NCI-H1092 treated with DMSO at 0.1 percent for 48 hours (cell line): ENCODE measurements at places on chromosomes 3 and 15.

GRCh38 chr3:169836942-169837275 is 24.2 kb upstream of the LRRC34 start:
- no peak for DNase-seq

- DNase-seq = no peak
Measured at GRCh38 chr3:77935418-77935817, 895.5 kb downstream of the ROBO2 start.

GRCh38 chr15:68541743-68542142 is 37.0 kb upstream of the CORO2B start:
- no peak for DNase-seq

- DNase-seq = no peak
Measured at GRCh38 chr15:43096411-43096810, 9.4 kb downstream of the UBR1 start.

- DNase-seq = no peak
Measured at GRCh38 chr15:46956456-46956855, 760.8 kb upstream of the SEMA6D start.

GRCh38 chr3:177451864-177452830 is 254.9 kb upstream of the TBL1XR1 start:
- no peak for DNase-seq

DNA sequence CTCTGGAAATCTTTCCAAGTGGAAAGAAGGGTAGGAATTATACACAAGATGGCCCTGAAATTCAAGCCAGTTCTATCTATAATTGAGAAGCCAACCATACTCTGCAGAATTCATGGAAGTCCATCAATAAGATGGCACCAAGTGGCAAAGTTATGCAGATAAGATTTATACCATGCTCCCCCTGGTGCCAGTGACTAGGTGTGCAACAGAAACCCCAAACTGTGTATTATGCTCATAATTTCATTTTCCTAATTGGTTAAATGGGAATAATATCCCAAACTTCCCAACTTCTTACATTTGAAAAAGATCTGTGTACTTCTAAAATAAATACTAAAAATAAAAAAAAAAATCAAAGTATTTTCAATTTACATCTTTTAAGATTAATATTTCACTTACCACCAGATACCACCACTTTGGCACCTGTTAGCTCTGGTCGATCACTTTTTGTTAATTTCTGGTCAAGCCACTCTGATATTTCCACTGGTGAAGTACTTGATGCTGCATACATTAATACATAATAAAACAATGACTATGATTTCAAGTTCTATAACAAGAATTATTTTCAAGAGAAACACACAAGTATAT is 25.9 kb downstream of the ETFA start:
- no peak for DNase-seq

DNA sequence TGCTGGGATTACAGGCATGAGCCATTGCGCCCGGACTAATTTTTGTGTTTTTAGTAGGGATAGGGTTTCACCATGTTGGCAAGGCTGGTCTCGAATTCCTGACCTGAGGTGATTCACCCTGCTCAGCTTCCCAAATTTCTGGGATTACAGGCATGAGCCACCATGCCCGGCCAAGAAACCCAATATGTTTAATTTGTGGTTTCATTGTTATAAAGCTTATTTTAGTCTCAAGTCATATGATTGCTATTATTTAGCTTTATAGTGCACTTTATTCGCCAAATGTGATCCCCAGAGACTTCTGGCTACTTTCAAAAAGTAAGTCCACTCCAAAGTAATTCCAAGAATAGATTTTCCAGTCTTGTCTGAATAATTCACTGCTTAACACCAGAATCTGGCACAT is 19.3 kb upstream of the SLC4A7 start:
- DNase-seq = no peak

DNA sequence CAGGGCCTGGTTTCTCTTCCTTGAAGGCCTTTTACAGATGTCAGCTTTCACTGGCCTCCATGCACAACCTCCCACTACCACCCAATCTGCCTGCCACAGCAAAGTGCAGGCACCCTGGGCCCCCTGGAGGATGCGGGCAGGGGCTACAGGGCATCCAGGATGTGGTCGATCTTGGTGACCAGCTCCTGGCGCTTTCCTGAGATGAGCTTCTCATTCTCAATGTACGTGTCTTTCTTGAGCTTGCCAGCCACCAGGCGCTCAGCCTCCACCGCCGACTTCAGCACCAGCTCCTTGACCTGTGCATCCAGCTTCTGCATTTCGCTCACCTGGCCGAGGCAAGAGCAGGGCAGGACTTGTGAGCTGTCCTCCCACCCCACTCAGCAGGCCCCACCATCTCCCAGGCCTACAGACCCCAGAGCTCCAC is 30.3 kb downstream of the RPN1 start:
- no peak for DNase-seq

DNA sequence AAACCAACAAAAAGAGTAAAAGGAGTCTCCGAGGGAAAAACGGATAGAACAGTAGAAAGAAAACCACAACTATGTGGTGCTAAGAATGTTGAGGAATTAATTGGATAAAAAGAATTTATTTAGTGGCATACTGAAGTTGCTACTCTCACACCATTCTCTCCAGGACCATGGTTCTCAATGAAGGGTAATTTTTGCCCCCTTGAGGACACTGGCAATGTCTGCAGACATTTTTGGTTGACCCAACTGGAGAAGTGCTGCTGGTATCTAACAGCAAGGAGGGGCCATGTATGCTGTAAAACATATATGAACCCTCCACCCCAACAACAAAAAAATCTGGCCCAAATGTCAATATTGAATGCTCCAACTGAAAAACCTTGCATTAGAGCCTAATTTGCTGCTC is 85.9 kb upstream of the CSPG5 start:
- DNase-seq = no peak

GRCh38 chr3:161576714-161577510 is 80.3 kb downstream of the OTOL1 start:
- DNase-seq = peak; percentile 99

DNA sequence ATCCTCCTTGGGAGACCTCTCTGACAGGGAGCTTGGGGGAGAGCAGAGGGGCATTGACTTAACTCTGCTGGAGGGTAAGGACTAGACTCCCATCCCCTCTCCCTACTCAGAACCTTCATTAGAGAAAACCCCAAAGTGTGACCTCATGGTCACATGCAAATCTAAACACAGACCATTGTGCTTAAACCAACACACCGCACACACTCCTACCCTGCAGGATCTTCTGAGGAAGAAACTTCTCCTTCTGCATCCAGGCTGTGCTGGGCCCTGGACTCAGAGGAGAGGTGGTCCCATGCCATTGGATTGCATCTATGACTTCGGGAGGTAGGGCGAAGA is 805 bp upstream of the PARP16 start:
- no peak for DNase-seq

GRCh38 chr3:41960826-41961750 is 815 bp downstream of the ULK4 start:
- peak; percentile 42 for DNase-seq

GRCh38 chr3:20104167-20104661 is 64.0 kb downstream of the KAT2B start:
- no peak for DNase-seq

- DNase-seq = no peak
Measured at GRCh38 chr3:65351753-65352152, 664.0 kb upstream of the ADAMTS9 start.

- DNase-seq = no peak
Measured at GRCh38 chr3:12780751-12781150, 15.7 kb upstream of the CAND2 start.

DNA sequence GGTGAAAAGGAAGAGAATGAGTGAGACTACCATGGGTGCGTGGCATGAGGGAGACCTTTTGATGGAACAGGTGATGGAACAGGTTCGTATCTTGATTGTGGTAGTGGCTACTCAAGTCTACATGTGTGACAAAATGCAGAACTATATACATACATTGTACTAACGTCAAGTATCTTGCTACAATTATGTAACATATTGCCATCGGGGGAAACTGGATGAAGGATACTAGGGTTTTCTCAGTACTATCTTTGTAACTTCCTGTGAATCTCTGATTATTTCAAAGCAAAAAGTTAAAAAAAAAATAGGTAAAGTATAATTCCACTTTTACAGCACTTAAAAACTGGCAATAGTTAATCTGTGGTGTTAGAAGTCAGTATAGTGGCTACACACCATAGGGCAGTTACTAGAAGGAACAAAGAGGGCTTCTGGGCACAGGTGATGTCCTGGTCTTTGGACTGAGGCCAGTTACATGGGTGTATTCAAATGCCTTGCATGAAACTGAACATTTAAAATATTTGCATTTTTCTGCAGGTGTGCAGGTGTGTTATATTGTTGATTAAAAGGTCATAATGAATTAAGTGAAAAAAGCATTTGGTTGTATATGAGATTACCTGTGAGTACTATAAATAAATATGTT is 61.4 kb downstream of the LRRK1 start:
- DNase-seq = no peak

DNA sequence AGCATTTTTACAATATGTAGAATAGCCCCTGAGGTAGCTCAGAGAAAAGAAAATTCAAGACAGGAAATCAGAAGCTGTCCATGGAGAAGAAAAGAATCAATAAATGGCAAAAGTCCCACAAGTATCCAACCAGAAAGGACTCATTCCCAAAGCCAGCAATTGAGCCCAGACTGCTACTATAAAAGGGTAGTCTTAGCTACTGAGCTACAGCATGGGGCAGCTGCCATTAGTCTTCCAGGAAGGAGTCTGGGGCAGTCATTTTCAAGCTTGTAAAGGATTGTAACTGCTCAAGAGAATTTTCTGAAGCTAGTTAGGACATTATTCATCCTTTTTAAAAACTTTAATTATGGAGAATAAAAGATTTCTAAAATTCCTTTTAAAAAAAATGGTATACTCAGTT is 10.5 kb downstream of the LEKR1 start:
- no peak for DNase-seq

DNA sequence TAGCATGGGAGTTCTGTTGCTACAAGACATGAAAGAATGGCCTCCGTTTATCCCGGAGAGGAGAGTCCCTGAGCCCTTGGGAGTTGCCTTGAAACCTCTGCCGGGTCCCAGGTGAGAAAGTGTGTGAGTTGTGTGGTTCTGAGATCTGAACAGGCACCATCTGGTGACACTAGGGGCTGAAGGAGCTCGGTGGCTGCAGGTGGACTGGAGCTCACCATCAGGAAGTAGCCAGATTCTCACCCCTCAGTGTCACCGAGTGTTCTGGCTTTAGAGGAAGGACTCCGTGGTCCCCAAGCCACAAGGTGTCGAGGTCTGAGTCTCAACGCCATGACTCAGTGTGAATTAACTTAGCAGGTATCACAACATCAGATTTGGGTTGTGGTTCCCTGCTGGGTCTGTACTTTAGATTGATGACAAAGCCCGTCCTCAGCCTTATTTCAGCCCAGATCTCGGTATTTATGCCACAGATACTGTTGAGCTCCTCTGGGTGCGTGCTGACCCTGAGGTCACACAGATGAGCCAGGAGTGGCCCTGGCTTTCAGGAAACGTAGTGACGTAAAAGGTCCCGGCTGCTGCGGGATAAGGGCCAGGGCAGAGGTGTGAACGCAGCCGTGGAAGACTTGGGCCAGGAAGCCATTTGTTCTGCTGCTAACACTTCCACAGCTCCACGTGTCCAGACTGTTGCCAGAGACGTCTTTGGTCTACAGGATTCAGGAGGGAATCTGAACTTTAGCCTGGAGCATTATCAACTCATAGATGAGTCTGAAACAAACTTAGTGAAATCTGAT is 54.4 kb downstream of the PGPEP1L start:
- no peak for DNase-seq

DNA sequence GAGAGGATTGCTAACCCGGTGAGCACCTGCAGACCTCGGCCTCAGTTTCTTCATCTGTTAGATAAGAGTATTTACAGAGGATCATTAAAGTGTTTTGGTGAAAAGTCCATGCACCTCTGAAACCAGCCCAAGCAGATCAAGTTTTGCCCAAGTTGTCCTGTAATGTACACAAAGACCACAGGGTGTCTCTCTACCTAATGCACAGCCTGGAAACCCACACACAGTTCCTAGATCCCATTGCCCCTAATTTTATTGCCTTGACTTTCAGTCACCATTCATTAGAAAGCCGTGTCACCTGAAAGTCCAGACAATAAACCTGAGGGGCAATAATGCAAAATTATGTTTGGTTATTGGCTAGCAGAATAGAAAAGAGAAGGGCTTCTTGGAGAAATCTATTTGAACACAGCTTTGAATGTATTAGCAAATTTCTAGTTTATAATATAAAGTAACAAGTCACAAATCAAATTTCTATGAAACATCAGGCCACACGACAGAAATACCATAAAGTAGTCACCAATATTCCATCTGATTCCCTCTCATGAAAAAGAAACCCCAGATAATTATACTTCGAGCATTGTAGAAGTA is 161.3 kb upstream of the SLC2A2 start:
- DNase-seq = peak; percentile 49

DNA sequence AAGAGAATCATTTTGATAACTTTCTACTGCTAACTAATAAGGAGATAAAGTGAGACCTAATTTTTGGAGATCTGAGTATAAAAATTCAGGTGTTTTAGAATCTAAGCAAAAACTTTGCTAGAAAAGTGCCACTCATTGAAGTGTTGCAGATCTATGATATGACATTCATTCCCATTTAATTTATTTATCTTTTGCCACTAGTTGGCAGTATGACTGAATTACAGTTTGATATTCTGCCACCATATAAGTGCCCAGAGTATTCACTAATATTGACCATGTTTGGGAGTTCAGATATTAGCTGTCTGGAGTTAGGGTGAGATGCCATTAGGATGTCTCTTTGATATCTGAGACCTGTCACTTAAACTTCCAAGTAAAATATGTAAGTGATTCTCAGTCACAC is 251.3 kb upstream of the GBE1 start:
- no peak for DNase-seq

DNA sequence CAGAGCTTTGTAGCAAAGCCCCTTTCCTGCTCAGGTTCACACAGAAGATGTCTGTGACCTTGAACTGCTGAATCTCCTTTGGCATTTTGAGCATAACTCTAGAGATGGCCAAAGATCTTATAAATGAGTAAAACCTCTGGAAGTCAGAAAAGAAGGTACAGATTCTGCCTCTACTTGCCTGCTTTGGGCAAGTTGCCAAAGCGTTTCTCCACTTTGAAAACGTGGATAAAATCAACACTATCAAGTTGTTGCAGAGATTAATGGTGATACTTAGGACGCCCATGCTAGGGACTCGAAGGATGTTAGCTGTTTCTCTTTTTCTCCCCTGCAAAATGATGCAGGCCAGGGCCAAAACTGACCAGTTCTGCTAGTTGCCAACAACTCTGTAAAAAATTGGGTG is 68.0 kb upstream of the CMTM7 start:
- no peak for DNase-seq
